Suprapubic skin (tissue), 4 donors: ENCODE measurements at places on chromosomes 1 and 21. TPM values are rescaled to one million over a fixed set of nuclear protein-coding genes. Genes with fewer than 3 reads are reported as not detected.

DNA sequence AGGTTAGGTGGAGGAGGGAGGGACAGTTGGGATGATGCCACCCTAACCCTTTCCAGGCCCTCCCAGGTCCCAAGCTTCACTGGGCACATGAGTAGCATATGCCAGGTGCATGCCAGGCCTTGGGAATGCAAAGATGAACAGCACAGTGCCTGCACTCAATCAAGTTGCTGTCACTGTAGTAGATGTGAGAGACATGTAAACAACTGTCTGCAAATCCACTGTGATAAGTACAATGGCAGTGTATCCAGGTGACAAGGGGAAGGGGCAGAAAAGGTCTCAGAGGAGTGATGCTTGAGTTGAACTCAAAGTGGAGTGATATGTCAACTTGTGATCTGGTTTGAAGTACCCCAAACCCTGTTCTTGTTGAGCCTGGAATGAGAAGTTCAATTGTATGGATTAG is 49.5 kb upstream of the LRRN2 start:
- no peak overlapping the region for H3K27ac ChIP-seq
- no peak for DNase-seq
- H3K4me3 ChIP-seq, result no peak overlapping the region
- H3K36me3 ChIP-seq, result no peaks in the 10 kb centered on the region

Gene PODN
- 32.8 TPM for total RNA-seq

GRCh38 chr21:35212393-35213127 is 163.5 kb upstream of the RUNX1 start:
- no peaks in the 10 kb centered on the region for H3K27me3 ChIP-seq
- H3K36me3 ChIP-seq, result no peaks in the 10 kb centered on the region
- no peak overlapping the region for H3K4me3 ChIP-seq

DNA sequence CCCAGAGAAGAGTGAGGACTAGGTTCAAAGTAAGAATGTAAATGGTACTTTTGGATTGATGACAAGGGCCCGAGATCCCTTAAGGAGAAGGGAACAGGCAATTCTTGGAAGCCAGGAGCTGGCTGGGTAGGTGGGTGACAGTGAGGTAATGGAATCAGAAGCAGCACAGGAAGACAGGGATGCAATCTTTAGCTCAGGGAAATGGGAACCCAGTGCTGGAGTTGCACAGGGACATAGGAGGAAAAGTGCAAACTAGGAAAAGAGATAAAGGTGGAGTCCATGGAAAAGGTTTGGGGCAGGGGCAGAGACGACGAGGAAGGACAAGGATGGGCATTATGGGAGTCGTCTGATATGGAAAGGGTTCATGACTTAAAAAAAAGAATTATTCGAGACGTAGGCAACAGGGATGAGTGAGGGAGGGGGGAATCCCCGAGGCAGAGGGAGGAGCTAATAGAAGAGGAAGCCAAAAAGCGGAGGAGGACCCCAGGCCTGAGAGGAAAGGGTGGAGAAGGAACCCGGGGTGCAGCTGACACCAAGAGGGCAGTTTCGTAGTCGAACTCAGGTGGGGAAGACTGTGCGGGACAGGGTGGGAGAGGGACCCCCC is 495 bp downstream of the PI4KB start:
- peak overlapping the region; percentile 97 for H3K27ac ChIP-seq
- H3K4me3 ChIP-seq, result peak overlapping the region; percentile 86
- H3K27me3 ChIP-seq, result no peaks in the 10 kb centered on the region

GRCh38 chr1:224489534-224490365 is 55.2 kb upstream of the WDR26 start:
- no peaks in the 10 kb centered on the region for H3K27me3 ChIP-seq
- no peaks in the 10 kb centered on the region for H3K4me1 ChIP-seq
- H3K27ac ChIP-seq, result no peak overlapping the region
- H3K36me3 ChIP-seq, result no peaks in the 10 kb centered on the region
- H3K4me3 ChIP-seq, result no peak overlapping the region

Gene AMIGO1
- 6.6 TPM for total RNA-seq

DNA sequence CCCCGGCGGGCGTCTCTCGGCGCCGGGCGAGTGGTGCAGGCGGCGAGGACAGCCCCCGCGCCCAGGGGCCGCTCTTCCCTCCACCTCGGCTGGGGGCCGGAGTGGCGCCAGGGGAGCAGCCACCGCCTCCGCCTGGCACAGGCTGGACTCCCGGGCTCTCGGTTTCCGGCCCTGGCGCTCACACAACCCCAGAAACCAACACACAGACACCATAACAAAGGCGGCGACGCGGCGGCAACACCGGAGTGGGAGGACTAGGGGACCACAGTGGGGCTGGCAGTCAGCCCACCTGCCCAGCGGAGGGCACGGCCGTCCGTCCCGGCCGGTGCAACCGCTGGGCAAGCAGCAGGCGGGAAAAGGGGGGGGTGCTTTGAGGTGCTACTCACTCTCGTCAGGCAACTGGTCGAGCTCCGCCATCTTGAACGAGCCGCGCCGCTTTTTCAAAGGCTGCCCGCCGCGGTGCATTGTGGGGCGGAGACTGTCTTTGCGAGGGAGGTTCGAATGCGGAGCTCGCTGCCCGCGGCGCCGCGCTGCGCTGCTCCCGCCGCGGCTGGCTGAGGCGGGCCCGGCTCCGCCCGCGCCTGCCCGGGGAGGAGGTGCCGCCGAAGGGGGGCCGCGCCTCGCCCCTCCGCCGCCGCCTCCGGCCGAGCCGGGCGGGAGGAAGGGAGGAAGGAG is at the start of gene LIN9:
LIN9 (minus strand) TSS at position 442 of the 675 bp plus-strand sequence; CDS start at position 417, 25 bp downstream.
- no peaks in the 10 kb centered on the region for H3K36me3 ChIP-seq
- DNase-seq, result peak; percentile 94
- no peaks in the 10 kb centered on the region for H3K27me3 ChIP-seq
- peak within 1 kb of the TSS; percentile 73 for H3K4me3 ChIP-seq

DNA sequence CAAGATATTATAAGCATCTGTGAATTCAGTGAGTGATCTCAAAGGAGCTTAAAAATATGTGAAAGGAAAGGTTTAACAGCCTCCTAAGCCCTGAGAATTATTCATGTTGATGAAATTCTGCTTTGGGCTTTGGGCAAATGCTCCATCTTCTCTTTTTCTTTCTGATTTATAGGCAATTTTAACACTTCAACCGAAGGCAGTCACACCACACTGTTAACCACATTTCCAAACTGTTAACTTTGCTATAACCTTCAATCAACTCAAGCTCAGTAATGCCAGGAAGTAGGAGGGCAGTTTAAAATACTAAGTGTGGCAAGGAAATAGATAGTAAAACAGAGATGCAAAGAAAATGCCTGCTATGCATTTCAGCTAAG is 54.4 kb upstream of the NEK7 start:
- no peak for DNase-seq
- no peaks in the 10 kb centered on the region for H3K4me1 ChIP-seq
- no peak overlapping the region for H3K27ac ChIP-seq
- H3K27me3 ChIP-seq, result no peaks in the 10 kb centered on the region

DNA sequence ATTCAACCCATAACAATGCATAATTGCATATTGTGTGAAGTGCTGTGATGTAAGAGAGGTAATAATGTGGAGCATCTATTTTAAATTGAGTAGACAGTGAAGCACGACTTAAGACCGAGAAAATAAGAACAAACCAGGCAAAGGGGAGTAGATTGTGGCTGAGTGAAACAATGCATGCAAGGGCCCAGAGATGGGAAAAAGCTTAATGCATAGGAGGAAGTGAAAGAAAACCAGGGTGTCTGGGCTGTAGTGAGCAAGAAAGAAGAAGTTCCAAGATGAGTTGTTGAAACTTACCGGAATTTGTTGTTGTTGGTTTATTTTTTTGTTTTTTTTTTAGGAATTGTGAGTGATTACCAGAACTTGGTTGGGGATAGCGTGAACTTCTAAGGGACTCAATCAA is 104.7 kb downstream of the SNX7 start:
- no peak overlapping the region for H3K27ac ChIP-seq
- DNase-seq, result no peak
- no peak overlapping the region for H3K4me3 ChIP-seq

Gene FAM163A
- total RNA-seq, result not detected

- no peaks in the 10 kb centered on the region for H3K27me3 ChIP-seq
- no peak for DNase-seq
- H3K4me3 ChIP-seq, result no peak overlapping the region
- no peak overlapping the region for H3K27ac ChIP-seq
Measured at GRCh38 chr1:200795156-200795555, 56.5 kb downstream of the CAMSAP2 start.

GRCh38 chr1:233993651-233994050 is 89.2 kb downstream of the SLC35F3 start:
- no peak overlapping the region for H3K27ac ChIP-seq
- H3K27me3 ChIP-seq, result peaks cover 10% of the 10 kb centered on the region
- H3K4me1 ChIP-seq, result no peaks in the 10 kb centered on the region
- H3K36me3 ChIP-seq, result no peaks in the 10 kb centered on the region

DNA sequence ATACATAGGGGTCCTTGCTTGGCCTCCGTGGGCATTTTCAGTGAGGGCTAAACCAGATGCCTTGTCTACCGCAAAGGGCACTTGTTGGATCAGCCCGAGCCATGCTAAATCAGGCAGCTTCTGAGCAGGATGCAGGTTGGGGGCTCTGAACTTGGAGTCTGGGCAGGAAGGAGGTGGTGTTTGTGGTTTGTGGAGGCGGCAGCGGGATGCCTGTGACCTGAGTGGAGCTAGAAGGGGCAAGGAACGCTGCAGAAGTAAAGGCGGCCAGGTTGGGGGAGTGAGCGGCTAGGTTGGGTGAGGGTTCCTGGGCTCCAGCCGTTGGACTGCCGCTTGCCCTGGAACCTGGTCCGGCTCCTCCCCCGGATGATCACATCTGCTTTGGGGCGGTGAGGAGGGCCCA is 183.9 kb downstream of the CAMTA1 start:
- no peaks in the 10 kb centered on the region for H3K4me1 ChIP-seq
- no peaks in the 10 kb centered on the region for H3K36me3 ChIP-seq

Gene NBPF12
- total RNA-seq, result 7.8 TPM

Gene SGIP1
- total RNA-seq, result 0.59 TPM

GRCh38 chr1:163144418-163144817 is 58.3 kb downstream of the RGS5 start:
- no peak overlapping the region for H3K4me3 ChIP-seq
- H3K4me1 ChIP-seq, result no peaks in the 10 kb centered on the region
- no peaks in the 10 kb centered on the region for H3K36me3 ChIP-seq
- no peaks in the 10 kb centered on the region for H3K27me3 ChIP-seq

Gene DSCAM
- total RNA-seq, result not detected

Gene TRAPPC3
- 68.7 TPM for total RNA-seq

Gene TMEM54
- 61.9 TPM for total RNA-seq

Gene RASAL2
- 31.8 TPM for total RNA-seq

DNA sequence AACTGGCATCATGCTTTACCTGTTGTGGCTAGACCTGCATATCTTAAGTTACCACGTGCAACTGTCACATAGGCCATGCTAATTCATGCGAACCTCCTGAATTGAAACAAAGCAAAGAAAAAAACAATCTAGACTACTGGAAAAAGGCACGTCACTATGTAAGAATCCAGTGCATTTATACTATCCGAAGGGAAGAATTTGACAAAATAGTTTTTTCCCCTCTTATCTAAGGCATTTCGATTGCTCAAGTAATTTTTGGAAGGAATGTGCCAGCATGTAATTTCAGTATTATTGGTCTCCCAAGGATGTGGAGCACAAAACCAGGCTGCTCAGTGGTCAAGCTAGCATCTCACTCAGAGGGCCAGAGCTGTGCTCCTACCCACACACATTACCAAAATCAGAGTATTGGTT is 31.5 kb upstream of the C1orf198 start:
- no peaks in the 10 kb centered on the region for H3K36me3 ChIP-seq
- DNase-seq, result no peak
- H3K4me1 ChIP-seq, result no peaks in the 10 kb centered on the region
- H3K4me3 ChIP-seq, result no peak overlapping the region

Gene RPE65
- total RNA-seq, result not detected

Gene DMRTA2
- not detected for total RNA-seq

GRCh38 chr21:14526836-14527695 is 19.0 kb downstream of the SAMSN1 start:
- H3K27ac ChIP-seq, result no peak overlapping the region
- H3K4me1 ChIP-seq, result no peaks in the 10 kb centered on the region
- no peak for DNase-seq
- no peaks in the 10 kb centered on the region for H3K36me3 ChIP-seq

Gene TSACC
- not detected for total RNA-seq

Gene PTGER3
- total RNA-seq, result 60.8 TPM

Gene LDLRAD1
- not detected for total RNA-seq

DNA sequence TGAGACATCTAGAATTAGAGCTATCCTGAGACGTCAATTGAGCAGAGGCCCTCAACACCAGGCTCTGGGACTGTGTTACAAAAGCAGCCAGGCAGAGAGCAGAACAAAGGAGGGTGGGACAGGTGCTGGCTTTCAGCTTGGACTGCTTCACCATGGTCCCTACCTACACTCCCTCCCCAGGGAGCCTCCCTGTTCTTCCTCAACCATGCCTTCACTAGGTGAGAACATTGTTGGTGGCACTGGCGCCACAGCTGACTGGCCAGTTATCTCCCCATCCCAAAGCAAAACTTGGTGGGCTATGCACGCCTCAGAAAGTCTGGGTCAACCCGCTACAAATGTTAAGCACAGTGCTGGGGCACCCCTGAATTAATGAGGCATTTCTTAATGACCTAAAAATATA is 87.8 kb downstream of the NMNAT2 start:
- H3K4me3 ChIP-seq, result no peak overlapping the region
- H3K27me3 ChIP-seq, result peaks cover 7% of the 10 kb centered on the region
- H3K27ac ChIP-seq, result no peak overlapping the region
- no peak for DNase-seq
- no peaks in the 10 kb centered on the region for H3K36me3 ChIP-seq

DNA sequence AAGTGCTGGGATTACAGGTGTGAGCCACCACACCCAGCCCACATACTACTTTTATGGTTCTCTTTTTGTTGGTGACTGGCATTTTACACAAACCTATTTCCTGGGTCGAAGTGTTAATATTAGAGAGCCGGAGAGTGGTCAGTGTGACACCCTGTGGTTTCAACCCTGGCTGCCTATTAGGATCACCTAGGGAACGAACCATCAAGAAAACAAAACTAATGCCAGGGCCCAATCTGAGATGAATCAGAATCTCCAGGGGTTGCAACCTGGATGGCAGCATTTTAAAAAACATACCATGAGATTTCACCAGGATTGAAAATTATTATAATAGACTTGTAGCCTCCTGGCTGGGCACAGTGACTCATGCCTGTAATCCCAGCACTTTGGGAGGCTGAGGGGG is 6.1 kb downstream of the MRPS21 start:
- DNase-seq, result no peak
- H3K4me1 ChIP-seq, result peaks cover 3% of the 10 kb centered on the region
- peaks cover 78% of the 10 kb centered on the region for H3K36me3 ChIP-seq
- H3K27me3 ChIP-seq, result no peaks in the 10 kb centered on the region
